CD8-positive, alpha-beta memory T cell (primary cell): ENCODE measurements at places on chromosomes 3 and 15. TPM values are rescaled to one million over a fixed set of nuclear protein-coding genes. Genes with fewer than 3 reads are reported as not detected.

DNA sequence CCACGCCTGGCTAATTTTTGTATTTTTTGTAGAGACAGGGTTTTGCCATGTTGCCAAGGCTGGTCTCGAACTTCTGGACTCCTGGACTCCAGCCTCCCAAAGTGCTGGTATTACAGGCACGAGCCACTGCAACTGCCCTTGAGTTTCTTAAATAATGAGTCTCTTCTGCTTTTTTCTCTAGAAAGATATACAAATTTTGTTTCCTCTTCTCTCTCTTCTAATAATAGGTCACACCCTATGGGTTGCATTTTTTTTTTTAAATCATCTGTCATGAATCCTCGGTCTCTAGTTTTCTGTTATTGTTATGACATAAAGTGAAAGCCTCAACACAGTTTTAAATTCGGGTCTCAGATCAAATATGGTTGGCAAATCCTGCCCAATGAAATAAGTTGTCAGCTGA lies 111.2 kb downstream of the IL12A start:
- H3K27ac ChIP-seq, result no peak overlapping the region
- H3K4me3 ChIP-seq, result no peak overlapping the region
- H3K4me1 ChIP-seq, result no peaks in the 10 kb centered on the region
- DNase-seq, result no peak
- H3K36me3 ChIP-seq, result no peaks in the 10 kb centered on the region

GRCh38 chr3:28171962-28172361 lies 69.5 kb upstream of the CMC1 start:
- H3K27ac ChIP-seq, result no peak overlapping the region
- no peak for DNase-seq
- no peaks in the 10 kb centered on the region for H3K27me3 ChIP-seq

DNA sequence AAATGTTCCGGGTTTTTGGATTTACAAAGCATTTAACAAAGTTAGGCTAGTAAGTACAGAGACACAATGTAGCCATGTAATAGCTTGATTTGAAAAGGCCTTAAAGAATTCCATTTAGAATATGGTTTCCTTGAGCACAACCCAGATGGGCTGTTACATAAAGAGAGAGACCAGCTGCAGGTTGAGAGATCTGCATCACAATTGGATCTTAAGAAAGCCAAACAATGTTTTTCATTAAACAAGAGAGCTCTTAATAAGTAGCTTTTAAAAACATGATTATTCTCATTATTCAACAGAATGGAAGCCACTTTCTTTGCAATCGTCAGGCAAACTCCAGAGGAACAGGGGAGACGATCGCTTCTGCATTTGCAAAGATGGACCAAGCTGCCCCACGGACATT lies 300.3 kb downstream of the OCA2 start:
- no peaks in the 10 kb centered on the region for H3K4me1 ChIP-seq
- no peaks in the 10 kb centered on the region for H3K27me3 ChIP-seq
- H3K36me3 ChIP-seq, result no peaks in the 10 kb centered on the region

- H3K4me3 ChIP-seq, result no peak overlapping the region
- DNase-seq, result no peak
- H3K27ac ChIP-seq, result no peak overlapping the region
- no peaks in the 10 kb centered on the region for H3K4me1 ChIP-seq
Measured at GRCh38 chr15:100997442-100997841, 78.3 kb downstream of the LRRK1 start.

GRCh38 chr15:75327005-75327404 lies 8.9 kb upstream of the COMMD4 start:
- no peak overlapping the region for H3K4me3 ChIP-seq
- H3K27me3 ChIP-seq, result no peaks in the 10 kb centered on the region
- H3K27ac ChIP-seq, result no peak overlapping the region
- no peak for DNase-seq
- no peaks in the 10 kb centered on the region for H3K36me3 ChIP-seq

AGTR1 gene
- not detected for total RNA-seq

LDHAL6B gene
- total RNA-seq, result not detected
